ENCODE measurements at places on chromosomes 6 and 20.

- DNase-seq = no peak
Measured at GRCh38 chr6:116840091-116840490, 11.2 kb upstream of the GPRC6A start.

GRCh38 chr6:12150812-12151432 lies 138.8 kb downstream of the HIVEP1 start:
- DNase-seq = peak; percentile 16

GRCh38 chr6:116439522-116440051 lies 21.6 kb upstream of the CALHM6 start:
- no peak for DNase-seq

- DNase-seq = no peak
Measured at GRCh38 chr20:1505361-1505760, 14.1 kb upstream of the SIRPB2 start.

DNA sequence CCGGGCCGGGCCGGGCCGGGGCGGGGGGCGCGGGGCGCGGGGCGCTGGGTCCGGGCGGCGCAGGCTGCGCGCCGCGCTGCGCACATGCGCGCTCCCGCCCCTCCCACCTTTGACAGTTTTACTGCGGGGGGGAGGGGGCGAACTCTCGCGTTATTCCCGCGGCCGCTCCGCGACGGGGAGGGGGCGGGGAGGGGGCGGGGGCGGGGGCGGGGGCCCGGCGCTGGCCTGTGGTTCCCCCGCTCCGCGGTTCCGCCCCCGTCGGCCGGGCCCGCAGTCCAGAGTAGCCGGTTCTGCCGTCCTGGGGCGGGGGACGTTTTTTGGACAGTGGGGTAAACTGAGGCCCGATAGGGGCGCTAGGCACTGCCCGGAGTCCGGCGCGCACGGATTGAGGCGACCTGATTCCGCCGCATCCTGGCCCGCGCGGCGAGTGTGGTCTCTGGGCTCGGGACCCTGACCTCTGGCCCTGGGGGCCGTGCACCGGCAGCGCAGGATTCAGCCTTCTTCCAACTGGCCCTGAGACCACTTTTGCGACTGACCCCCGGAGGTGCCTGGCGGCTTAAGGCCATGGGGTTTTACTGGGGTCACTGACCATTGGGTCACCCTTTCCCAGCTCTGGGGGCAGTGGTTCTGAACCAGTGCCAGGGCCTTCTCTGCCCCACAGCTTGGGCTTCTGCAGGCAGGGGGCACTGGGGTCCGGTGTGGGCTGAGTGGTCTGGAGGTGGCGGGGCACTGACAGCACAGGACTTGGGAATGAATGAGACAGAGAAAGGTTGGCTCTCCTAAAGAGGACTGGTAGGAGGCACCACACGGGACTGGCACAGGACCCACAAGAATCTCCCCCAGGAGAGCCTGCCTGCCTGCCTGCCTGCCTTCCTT lies at the start of gene ZNF512B:
TSS of gene ZNF512B (minus strand) at position 93 of the 876 bp plus-strand sequence. CDS start 1,980 bp downstream, outside the sequence.
- peak; percentile 70 for DNase-seq

Data from myocyte (in vitro differentiated cells).